ENCODE measurements at places on chromosomes 5 and 9.

- DNase-seq: no peak
Observed at GRCh38 chr9:121230256-121230655, 28.6 kb upstream of the RAB14 start.

GRCh38 chr9:38062106-38062497 lies 6.9 kb downstream of the SHB start:
- DNase-seq: no peak

GRCh38 chr9:125538092-125538473 lies 168.9 kb downstream of the MAPKAP1 start:
- no peak for DNase-seq

- no peak for DNase-seq
Observed at GRCh38 chr9:92208693-92209524, 84.6 kb downstream of the IARS1 start.

GRCh38 chr5:137629646-137630045 lies 106.2 kb downstream of the KLHL3 start:
- no peak for DNase-seq

- no peak for DNase-seq
Observed at GRCh38 chr5:137734962-137735554, 831 bp downstream of the KLHL3 start.

- DNase-seq: no peak
Observed at GRCh38 chr9:110748251-110748893, 79.8 kb downstream of the MUSK start.

Measured in caudate nucleus (tissue), 63 donors.